Ovary (tissue), 10 donors: ENCODE measurements at places on chromosomes 12 and 14.

GRCh38 chr12:9869307-9870161 lies at the start of gene CLEC2B:
CLEC2B (minus strand) TSS chr12:9869354.
- H3K4me3 ChIP-seq: peak within 1 kb of the TSS; percentile 43
- peak; percentile 34 for DNase-seq
- no peaks in the 10 kb centered on the region for H3K36me3 ChIP-seq
- H3K4me1 ChIP-seq: peaks cover 2% of the 10 kb centered on the region
- peak within 1 kb of the TSS; percentile 92 for H3K27ac ChIP-seq
- H3K27me3 ChIP-seq: no peaks in the 10 kb centered on the region

- no peaks in the 10 kb centered on the region for H3K4me1 ChIP-seq
- no peak overlapping the region for H3K27ac ChIP-seq
- no peak overlapping the region for H3K4me3 ChIP-seq
- no peaks in the 10 kb centered on the region for H3K27me3 ChIP-seq
- no peaks in the 10 kb centered on the region for H3K36me3 ChIP-seq
- DNase-seq: no peak
These were observed 465.2 kb downstream of the VRK1 start for GRCh38 chr14:97262336-97262735.

DNA sequence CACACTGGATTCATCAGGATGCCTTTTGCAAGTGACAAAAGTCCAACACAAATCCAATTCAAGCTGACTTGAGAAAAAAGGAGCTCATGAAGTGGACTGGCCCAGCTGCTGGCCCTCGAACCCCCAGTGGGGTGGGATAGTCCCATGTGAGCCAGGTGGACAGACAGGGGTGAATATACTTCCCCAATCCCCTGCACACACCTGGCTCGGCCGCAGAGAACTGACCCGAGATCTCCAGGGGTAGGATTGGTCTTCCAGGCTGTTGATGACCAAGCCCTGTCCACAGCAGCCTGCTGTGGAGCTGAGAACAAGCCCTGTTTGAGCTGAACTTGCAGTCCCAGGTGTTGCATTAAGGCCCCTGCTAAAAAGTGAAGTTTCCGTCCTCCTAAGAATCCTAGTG lies 56.2 kb downstream of the TPCN1 start:
- no peak for DNase-seq
- no peak overlapping the region for H3K27ac ChIP-seq
- peaks cover 12% of the 10 kb centered on the region for H3K4me1 ChIP-seq
- H3K27me3 ChIP-seq: no peaks in the 10 kb centered on the region
- H3K36me3 ChIP-seq: no peaks in the 10 kb centered on the region

DNA sequence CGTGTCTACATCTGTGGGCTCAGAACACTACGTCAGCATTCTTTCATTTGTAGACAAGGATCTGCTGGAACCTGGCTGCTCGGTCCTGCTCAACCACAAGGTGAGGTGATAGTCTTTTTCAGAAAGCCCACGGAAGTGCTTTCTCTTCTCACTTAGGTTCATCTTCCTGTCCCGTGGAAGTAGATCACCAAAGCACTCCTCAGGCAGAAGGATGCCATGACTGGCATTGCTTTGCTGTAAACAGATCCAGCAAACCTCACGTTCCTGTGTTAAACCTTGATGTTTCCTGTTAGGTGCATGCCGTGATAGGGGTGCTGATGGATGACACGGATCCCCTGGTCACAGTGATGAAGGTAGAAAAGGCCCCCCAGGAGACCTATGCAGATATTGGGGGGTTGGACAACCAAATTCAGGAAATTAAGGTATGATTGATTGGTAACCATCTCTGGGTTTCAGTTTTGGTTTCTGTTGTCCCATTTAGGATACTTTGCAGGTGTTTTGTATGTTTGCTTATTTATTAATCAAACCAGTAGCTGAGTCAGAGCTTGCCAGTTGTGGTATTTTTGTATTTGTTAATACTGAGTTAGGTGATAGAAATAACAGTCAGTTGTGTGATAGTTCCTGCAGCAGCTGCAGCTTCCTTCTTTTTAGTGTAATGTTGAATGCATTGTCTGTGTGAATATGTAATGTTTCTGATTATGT lies 7.5 kb downstream of the PSMC1 start:
- DNase-seq: no peak
- H3K27me3 ChIP-seq: no peaks in the 10 kb centered on the region
- no peak overlapping the region for H3K4me3 ChIP-seq
- H3K4me1 ChIP-seq: no peaks in the 10 kb centered on the region
- H3K27ac ChIP-seq: no peak overlapping the region
- H3K36me3 ChIP-seq: no peaks in the 10 kb centered on the region
